ENCODE measurements at places on chromosomes 5 and 9.

GRCh38 chr9:116099821-116100220 is 53.8 kb upstream of the PAPPA start:
- peak; percentile 77 for DNase-seq

GRCh38 chr5:2201011-2201410 is 318.3 kb upstream of the IRX4 start:
- DNase-seq = no peak

- no peak for DNase-seq
Measured at GRCh38 chr5:137612576-137612975, 113.5 kb upstream of the SPOCK1 start.

DNA sequence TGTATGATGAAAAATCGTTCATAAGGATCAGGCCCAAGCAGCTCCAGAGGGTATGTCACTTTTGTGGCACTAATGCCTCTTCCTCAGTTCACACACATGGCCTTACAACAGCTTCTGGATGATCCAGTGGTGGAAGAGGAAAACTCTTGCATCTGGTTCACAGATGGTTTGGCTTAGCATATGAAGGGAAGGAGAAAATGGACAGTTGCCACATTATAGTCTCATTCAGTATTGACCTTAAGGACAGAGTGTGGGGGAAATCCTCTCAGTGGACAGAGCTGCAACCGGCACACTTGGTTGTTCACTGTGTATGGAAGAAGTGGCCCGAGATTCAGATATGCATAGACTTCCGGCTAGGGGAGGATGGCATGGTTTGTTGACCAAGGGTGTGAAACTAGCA is 22.8 kb downstream of the C9orf57 start:
- DNase-seq = no peak

- DNase-seq = no peak
Measured at GRCh38 chr5:133531178-133531577, 81.2 kb downstream of the FSTL4 start.

- DNase-seq = no peak
Measured at GRCh38 chr9:22210936-22211335, 201.8 kb upstream of the CDKN2B start.

DNA sequence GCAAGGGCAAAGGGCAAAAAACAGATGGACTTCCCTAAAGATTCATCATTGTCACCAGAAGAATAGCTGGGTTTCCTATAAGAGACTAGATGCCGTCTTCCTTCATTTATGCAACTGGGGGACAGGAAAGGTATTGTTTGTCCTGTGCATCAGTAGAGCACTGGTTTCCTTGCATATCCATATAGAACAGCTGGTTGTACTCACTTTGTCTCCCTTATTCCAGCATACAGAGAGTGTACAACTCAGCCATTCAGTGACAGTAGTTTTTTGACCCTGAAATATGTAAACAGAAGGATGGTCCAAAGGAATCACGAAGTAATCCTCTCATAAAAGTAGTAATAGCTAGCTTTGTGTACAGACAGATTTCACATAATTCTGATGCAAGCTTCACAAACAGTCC is 22.5 kb upstream of the MAST4 start:
- DNase-seq = no peak

DNA sequence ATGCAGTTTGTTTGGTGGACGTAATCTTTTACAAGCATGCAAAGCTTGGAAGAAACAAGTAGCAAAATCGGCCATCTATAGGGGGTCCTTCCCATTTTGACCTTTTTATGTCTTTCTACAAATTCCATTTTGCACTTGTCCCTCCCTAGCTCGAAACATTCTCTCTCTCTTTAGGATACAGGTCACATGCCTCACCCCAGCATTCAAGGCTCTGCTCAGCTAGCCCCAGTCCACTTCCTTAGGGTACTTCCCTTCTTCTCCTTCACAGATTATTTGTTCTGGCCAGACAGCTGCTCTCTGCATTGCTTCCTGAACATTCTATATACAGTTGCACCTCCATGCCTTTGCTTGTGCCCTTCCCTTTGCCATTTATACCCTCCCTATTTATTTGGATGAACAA is 31.7 kb upstream of the TRIM14 start:
- no peak for DNase-seq

DNA sequence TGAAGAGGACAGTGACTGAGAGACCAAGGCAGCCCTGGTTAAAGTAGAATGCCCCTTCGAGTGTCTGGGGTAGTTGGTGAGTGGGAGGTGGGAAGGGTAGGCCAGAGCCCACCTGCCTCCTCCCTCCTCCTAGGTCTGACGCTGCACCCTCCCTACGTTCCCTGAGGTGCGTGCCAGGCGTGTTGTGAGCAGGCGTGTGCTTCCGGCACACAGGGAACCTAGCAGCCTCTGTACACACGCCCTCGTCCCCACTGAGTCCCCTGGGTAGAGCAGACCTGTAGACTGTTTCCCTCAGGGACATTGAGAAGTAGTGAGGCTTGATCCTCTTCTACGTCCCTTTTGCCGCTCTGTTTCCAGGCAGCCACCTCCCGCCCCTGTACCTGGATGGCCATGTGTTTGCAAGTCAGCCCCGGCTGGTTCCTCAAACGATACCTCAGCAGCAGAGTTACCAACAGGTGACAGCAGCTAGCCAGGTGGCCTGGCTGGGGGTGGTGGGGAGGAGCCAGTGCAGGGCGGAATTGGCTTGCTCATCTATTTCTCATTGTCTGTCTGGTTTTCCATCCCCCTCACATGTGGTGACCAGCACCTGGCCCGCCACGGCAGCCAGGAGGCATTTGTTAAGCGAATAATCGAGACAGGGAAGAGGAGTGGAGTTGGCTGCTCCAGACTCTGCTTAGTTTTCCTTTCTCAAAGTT is 16.8 kb upstream of the POMT1 start:
- no peak for DNase-seq

- no peak for DNase-seq
Measured at GRCh38 chr5:56585461-56585860, 229.9 kb upstream of the MAP3K1 start.

DNA sequence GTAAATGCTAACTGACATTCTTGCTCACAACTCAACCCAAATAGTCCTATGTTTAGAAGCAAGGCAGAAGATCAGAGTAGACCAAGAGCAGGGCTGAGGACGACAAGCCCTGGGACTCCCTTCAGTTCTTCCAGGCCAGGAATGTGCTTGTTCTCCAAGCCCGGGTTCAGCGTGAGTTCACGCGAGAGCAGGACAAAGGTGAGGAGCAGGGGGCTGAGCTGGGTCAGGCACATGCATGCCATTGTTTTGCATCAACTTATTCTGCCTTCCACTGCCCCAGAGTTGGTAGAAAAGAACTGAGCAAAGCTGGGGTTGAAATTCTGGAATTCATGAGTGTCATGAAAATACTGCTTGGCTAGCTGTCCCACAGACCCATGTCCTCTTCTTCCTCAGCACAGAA is 206.5 kb downstream of the PAX5 start:
- DNase-seq = no peak

DNA sequence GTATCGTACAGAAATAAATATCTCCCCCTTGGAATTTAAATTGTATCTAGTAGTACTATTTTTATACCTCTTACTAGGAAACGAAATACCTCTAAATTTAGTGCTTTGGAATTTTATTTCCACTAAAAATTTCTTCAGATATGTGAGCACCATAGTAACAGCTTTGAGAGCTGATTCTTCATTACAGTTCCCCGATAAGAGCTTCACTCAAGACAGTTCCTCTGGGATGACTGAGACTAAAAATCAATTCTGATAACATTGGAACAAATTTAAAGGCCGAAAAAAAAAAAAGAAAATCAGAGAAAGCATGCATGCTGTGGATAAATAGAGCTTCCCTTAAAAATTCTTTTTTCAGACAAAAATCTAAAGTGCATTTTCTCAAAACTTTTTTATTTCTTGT is 68.5 kb upstream of the MEF2C start:
- no peak for DNase-seq

- DNase-seq = no peak
Measured at GRCh38 chr9:88234114-88234513, 95.8 kb upstream of the SPATA31C2 start.

GRCh38 chr5:16707869-16708192 is 91.0 kb upstream of the RETREG1 start:
- no peak for DNase-seq

- DNase-seq = no peak
Measured at GRCh38 chr9:82790875-82791274, 272.1 kb downstream of the RASEF start.

DNA sequence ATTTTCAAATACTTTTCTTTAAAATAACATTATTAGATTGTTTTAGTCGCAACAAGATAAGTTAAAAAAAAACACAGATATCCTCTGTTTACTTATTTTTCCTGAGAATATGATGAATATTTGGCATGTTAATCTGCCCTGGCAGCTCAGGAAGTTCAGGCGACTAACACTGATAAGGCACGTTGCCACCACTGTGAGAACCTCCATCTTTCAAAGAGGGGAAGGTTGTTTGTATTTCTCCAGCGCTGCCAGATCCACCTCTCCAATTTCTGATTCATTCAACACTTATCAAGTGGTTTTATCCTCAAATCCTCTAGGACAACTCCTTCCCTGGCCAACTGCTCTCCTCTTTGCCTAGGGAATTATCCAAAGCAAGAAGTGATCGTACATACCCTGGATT is 21.8 kb downstream of the CTNNAL1 start:
- DNase-seq = no peak

DNA sequence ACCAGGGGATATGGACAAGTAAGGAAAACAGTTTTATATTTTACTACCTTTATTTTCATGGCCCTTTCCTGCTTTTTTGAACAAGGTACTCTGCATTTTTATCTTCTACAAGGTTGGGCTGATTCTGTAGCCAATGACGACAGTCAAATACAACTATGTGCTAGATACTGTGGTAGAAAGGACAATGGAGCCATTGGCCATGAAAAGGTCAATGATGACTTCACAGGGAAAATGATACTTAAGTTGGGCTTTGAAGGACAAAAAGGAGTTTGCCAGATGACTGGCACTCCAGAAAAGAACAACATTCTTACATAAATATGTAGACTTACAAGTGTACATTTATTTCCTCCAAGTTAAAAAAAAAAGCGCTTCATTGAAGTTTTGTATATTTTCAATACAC is 663 bp downstream of the INSL6 start:
- no peak for DNase-seq

DNA sequence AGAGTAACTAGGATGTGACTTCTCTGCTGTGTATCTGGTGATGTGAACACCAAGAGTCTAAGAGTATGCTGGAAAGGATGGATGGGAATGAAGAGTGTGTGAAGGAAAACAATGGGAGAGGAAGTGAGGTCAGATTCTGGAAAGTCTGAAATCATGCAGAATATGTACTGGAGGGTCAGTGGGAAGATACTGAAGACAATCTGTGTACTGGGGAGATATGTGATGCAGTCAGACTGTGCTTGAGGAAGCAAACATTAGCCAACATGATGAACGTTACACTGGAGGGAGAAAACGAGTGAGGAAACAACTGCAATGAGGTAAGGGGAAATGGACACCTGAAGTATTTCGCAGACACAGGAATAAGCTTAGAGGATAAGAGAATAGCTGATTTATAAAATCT is 105.7 kb downstream of the NR3C1 start:
- no peak for DNase-seq

GRCh38 chr9:85431339-85432102 is 310.2 kb downstream of the AGTPBP1 start:
- no peak for DNase-seq

DNA sequence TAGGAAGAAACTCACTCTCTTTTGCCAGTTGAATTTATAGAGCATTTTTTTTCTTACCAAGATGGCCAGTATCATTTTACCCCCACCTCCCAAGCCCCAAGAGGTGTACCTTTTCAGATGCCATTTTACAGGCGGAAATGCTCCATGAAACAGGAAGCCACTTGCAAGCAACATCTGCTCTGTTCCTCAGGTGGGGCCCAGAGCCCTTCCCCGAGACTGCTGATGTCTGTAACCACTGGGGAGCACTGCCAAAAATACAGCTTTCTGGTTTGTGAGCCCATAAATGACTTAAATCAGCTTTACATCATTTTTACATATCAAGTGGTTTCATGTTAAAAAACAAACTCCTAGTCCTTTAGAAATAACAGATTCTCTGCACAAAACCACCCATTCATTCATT is 42.9 kb upstream of the GARNL3 start:
- DNase-seq = no peak

DNA sequence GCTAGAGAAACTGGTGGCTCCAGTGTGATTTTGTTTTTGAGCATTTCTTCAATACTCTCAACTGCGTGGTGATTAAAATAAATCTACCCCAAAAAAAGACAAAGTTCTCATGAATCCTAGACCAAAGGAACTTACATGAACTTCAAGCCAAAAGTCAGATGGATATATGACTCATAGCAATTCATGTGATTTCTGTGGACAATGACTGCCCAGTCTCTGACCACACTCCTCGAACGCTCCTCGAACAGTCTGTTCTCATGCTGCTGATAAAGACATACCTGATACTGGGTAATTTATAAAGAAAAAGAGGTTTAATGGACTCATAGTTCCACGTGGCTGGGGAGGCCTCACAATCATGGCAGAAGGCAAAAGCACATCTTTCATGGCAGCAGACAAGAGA is 46.4 kb upstream of the CEP78 start:
- peak; percentile 12 for DNase-seq

- no peak for DNase-seq
Measured at GRCh38 chr5:132033122-132033521, 21.7 kb upstream of the ACSL6 start.
